ENCODE measurements at places on chromosomes 16 and 17.

- peak; percentile 22 for DNase-seq
Measured at GRCh38 chr17:73013816-73014663, 78.4 kb downstream of the SLC39A11 start.

DNA sequence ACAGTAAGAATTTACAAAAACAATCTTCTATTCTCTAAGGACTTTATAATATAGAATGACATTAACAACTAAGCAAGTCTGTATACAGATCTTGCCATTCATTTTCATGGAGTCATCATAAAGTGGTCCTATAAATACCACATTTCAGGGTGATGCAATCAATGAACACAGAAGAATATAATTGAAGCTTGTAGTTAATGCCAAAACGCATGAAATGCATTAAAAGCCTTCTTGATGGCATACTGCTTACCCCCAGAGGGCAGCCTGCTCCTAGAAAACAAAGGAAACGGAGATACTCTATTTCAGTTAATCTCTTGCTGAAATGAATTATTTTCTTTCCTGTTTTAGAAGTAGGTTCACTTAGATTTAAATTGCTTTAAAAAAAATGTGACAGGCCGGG lies 45.2 kb upstream of the STAC2 start:
- peak; percentile 19 for DNase-seq

GRCh38 chr17:35449371-35449931 lies 885 bp upstream of the SLFN13 start:
- DNase-seq, result no peak

GRCh38 chr16:48112600-48112999 lies 43.2 kb downstream of the ABCC12 start:
- peak; percentile 61 for DNase-seq

DNA sequence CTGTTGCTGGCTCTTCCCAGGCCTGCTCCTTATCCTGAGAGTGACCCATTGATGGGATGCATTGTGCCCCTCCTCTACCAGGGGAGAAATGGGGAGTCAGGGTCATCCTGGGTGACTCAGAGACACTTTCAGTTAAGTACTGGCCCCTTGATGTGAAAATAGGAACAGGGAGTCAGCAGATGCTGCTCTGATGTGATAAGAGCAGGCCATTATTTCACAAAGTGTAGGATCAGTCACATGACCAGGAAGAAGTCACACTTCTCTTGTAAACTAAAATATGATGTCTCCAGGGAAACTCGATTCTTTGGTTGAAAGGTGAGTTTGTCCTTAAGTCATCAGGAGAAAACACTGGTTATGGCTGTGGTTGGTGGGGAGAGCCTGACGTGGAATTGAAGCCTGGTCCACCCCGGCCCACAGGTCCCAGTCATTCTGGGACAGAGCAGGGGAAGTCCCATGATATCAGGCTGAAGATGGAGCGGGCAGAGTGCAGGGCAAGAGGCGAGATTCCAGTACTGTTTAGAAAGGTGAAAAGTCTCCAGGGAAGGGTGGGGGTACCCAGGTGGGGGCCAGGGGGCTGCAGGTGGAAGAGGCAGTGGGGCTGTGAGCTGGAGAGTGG lies 88.6 kb upstream of the NLRP1 start:
- DNase-seq, result no peak

- no peak for DNase-seq
Measured at GRCh38 chr17:70028397-70028796, 46.6 kb upstream of the KCNJ16 start.

DNA sequence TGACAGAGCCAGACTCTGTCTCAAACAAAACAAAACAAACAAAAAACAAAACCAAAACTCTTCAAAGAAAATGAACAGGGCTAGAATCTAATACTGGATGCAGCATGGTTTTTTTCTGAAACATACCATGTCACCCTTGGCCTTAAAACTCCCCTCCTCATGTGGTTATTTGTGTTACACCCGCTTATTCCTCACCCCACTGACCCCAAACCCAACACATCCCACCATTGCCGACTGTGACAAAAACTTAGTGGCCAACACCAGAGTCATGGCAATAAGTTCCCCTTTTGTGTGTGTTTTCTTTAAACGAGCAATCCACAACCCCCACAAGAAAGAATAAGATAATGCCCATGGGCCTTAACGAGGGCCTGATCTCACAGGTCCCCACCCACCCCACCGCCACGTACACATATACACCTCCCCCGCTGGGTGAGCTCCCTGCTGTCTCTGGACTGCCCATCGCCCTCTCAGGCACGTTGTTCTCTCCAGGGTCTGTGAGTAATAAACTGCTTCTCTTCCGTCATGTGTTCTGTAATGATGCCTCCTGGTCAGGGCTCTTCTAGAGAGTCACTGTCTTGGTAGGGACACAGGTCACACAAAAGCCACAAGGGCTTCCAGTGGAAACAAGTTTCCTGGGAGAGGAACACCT lies 16.8 kb upstream of the ENGASE start:
- DNase-seq, result no peak

DNA sequence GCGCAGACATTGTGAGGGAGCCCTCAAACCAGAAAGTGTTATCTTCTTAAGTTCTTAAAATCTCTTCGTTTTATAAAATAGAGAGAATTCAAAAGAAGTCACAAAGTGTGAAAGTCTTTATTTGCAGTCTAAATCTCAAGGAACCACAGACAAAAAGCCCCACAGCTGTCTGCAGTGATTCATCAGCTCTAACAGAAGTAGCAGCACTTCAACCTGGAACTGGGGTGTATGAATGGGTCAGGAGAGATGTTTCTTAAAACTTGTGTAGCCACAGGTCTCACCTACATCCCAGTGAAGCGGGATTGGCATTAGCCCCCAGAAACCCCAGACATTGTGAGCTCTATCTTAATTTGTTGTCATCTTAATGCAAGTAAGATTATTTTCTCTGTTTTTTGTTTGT lies 61.1 kb downstream of the CDYL2 start:
- DNase-seq, result no peak

DNA sequence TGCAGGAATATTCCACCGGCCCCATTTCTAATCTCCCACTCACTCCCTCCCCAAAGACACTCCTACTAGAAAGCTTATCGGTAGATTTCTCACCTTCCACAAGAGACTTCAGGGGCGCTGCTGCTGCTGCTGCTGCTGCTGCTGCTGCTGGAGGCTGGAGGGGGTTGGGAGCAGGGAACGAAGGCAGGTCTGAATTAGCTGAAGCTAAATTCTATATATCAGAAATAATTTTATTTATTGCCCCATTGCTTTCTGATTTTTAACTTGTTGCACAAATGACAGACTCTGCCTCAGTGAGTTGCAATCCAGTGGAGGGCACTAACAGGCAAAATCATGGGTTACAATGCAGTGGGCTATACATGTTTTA lies 25.8 kb upstream of the HLF start:
- no peak for DNase-seq

GRCh38 chr17:13030459-13031300 lies 12.9 kb upstream of the ELAC2 start:
- peak; percentile 43 for DNase-seq

GRCh38 chr17:62823111-62823893 lies 15.2 kb upstream of the MARCHF10 start:
- DNase-seq, result peak; percentile 37

GRCh38 chr17:59760160-59760559 lies 52.7 kb downstream of the VMP1 start:
- no peak for DNase-seq
